Tibial artery (tissue), 4 donors: ENCODE measurements at places on chromosomes 12 and 14.

DNA sequence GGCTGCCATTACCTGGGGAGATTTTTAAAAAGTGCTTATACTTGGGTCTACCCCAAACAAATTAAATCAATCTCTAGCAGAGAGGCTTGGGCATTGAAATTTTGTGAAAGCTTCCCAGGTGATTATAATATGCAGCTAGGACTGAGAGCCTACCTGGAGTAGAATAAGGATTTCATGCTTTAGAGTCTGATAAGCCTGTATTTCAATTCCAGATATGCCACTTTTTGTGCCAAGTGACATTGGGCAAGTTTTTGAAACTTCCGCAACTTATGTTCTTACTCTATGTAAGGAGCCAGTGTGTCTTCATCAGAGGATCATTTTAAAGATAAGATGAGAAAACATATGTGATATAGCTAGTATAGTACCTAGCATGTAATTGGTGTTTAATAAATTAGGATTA is 159.8 kb upstream of the LRIG3 start:
- no peak for DNase-seq

DNA sequence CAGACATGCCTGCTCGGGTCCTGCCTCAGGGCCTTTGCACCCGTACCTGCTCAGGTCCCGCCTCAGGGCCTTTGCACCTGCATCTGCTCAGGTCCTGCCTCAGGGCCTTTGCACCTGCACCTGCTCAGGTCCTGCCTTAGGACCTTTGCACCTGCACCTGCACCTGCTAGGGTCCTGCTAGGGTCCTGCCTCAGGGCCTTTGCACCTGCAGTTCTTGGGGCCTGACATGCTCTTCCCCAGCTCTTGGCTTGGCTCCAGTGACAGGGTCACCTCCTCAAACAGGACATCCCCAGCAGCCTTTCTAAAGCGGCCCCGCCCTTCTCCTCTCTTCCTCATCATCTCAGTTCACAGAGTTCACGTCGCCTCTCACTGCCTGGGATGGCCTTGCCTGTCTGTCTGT is 54.9 kb upstream of the NCOR2 start:
- no peak for DNase-seq

DNA sequence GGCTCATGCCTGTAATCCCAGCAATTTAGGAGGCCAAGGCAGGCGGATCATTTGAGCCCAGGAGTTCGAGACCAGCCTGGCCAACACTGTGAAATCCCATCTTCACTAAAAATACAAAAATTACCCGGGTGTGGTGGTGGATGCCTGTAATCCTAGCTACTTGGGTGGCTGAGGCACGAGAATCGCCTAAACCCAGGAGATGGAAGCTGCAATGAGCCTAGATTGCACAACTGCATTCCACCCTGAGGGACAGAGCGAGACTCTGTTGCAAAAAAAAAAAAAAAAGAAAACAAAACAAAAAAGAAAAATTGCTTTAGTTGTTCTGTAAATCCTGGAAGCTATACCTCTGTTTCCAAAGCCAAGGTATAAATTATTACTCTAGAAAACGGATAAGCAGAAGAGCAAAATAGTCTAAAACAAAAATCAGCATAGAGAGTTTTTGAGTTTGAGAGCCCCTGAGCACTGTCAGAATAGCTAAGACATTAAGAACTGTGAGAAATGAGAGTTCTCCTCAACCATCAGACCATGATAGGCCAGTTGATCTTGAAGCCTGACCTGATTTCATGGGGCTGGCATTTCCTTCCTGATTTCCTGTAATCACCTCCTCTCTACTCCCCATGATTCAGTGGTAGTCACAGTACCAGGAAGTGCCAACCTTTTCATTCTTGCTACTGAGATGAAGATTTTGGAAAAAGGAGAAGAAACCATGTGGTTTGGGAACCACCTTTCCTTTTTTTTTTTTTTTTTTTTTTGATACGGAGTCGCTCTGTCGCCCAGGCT is 31.7 kb downstream of the ATP2A2 start:
- DNase-seq: no peak

DNA sequence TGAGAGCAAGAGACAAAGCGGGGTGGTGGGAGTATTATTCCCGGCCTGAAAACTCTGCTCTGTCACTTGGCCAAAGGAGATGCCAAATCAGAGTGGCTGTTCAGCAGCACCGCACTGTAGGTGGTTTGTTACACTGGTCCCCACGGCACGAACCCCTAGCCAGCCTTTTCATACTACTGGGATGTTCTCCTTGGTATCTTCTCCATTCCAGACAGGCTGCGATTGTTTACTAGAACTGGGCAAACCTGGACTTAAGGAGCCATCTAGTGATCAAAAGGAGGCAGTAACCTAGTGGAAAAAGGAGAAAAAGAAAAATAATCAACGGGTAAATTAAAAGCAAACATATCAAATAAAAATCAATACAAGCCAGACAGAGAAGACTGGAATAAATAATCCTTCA is 58.9 kb upstream of the TMTC2 start:
- no peak for DNase-seq

DNA sequence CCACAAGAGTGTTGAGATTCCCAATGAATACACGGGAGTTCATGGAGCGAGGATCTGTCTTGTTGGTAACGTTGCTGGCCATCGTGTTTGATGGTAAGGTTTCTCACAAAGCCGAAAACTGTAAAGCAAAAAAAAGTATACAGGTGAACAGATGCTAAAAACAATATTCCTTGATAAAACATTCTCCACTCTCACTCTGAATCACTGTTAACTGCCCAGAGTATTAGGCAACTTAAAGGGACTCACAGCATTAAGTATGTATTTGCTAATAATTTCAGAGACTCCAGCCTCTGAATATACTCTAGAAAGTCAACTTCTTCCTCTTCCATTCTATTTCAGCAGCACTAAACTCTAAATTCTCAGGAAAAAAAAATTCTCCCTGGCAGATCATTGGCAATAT is 35.1 kb downstream of the HNRNPC start:
- no peak for DNase-seq

DNA sequence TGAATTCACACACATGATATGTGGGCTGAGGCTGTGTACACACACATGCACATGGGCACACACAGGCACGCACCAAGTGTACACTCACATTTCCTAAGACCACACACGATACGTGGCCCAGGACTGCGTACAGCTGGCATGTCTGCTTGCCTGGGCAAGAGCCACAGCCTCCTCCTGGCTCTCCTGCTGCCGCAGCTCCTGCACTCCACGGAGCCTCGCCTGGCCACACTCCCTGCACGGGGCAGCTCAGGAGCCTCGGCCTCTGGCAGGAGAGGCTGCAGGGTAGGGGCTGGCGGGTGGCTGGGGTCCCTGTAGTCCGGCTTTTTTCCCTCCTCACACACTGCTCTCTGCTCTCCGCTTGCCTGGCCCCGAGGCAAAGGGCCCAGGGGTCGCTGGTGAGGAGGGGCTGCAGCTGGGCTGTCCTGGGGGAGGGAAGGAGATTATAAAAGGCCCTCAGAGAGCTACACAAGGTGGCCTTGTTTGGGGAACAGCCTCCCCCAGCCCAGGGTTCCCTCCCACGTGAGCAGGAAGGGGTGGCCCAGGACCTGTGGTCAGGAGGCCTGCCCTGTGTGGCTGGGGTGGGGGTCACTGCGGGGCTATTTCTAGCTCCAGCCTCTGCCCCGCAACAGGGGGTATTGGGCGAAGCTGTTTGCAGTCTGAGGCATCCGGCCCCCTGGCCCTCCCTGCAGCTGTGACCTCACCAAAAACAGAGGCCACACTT is 89.0 kb upstream of the SFSWAP start:
- peak; percentile 60 for DNase-seq

- no peak for DNase-seq
Measured at GRCh38 chr12:120455302-120455701, 9.1 kb downstream of the GATC start.

GRCh38 chr12:88628856-88629509 is 48.7 kb upstream of the KITLG start:
- DNase-seq: no peak

GRCh38 chr12:106181401-106182114 is 42.8 kb upstream of the NUAK1 start:
- no peak for DNase-seq
